ENCODE measurements at places on chromosomes 5 and 9.

DNA sequence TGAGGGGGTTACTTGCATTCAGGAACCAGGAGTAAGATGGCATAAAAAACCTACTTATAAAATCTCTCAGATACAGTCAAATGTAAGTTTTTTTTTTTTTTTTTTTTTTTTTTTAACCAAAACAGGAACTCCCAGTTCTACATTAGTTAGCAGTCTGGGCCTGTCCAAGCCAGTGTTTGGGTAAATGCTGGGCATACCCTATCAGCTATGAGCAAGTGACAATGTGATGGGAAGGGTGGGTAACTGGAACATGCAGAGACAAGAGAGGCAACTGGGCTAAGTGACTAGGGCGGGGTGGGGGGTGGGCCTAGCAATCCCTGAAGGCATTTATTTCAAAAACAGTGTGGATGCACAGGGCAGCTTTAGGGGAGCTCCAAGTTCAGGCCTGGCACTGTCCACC lies 2.3 kb downstream of the NMRK1 start:
- DNase-seq = no peak

DNA sequence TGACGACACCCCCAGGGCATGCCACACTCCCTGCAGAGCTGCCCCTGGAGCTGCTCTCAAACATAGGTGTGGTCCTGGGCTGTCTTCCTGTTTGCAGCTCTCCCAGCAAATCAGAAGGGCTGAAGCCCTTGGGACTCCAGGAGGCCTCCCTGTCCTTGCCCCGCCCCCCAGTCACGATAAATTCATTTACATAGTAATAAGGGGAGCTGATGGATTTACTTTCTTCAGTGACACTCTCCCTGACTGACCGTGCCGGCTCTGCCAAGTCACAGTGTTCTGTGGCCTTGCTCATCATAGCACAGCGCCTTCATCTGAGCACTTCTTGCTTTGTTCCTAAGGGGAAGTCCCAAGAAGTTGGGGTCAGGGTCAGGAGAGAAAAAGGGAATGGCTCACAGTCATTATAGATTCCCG lies 121.4 kb downstream of the ENC1 start:
- no peak for DNase-seq

DNA sequence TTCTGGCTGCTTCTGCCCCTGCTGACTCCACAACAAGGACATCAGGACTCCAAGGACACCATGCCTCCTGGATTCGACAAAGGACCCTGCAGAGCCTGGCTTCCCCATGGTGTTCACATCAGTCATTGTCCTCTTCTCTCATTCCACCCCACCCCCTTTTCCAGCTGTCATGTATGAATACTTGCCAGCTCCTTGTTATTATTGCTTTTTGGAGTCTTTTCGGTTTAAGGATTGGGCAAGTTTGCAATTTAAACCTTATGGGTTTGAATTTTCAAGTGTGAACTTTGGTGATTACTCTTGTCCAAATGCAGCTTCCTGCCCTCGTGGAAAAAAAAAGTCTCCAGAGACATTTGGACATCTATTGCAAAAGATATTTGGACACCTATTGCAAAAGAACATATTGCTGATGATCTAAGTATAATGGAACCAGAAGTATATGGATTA lies 14.2 kb upstream of the LVRN start:
- no peak for DNase-seq

- no peak for DNase-seq
Observed at GRCh38 chr9:89744730-89745129, 139.9 kb downstream of the GADD45G start.

DNA sequence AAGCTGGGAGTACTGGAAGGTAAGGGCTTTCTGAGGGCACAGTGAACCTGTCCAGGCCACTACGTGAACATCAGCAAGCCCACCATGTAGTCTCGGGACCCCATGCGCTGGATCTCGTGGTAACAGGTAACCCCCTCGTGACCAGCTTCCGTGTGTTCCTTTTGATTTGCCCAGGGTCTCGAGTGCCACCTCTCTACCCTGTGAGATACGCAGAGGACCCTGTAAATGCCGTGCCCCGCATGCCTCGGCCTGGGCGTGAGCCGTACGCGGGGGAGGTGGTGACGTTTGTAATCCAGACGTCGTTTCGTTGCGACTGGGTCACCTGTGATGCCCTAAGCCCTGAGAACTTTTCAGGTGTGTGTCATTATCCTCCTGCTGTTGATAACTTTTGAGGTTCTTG lies 45.5 kb downstream of the TENT4A start:
- no peak for DNase-seq

- DNase-seq = no peak
Observed at GRCh38 chr5:180212363-180213255, 3.6 kb upstream of the RASGEF1C start.

DNA sequence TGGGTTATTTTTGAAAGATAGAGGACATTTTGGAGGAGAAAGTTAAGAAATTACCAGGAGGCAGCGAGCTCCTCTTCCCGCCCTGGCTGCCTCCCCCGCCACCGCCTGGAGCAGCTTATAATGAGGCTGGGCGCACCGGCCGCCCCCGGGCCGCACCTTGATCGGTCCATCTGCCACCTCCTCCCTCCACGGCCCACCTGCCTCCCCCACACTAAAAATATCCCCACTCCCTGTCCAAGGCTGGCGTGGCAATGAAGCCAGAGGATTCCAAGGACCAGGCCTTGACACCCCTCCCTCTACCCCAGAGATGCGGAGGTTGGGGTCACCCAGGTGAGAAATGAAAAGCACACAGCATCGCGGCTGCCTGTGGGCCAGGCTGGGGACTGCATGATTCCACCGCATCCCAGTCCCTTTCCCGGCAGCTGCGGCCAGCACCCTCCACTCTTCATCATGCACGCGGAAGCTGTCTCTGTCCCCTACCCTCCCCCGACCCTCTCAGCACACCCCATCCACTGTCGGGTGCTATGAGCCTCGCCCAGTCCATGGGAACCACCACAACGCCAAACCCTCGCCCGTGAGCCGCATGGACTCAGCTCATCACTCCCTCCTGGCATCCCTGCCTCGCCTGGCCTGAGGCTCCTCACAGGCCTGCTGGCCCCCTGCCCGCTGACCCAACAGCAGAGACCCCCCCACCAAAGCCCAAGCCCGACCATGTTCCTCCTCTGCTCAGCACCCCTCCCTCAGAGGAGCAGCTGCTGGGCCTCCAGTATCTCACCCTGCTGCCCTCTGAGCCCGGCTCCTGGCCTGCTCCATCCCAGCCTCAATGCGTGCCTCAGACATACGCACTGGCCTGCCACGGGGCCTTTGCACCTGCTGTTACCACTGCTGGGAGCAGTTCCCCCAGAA lies 50.0 kb downstream of the SARDH start:
- DNase-seq = no peak

GRCh38 chr5:109146591-109146990 lies 263.2 kb downstream of the PJA2 start:
- DNase-seq = no peak

DNA sequence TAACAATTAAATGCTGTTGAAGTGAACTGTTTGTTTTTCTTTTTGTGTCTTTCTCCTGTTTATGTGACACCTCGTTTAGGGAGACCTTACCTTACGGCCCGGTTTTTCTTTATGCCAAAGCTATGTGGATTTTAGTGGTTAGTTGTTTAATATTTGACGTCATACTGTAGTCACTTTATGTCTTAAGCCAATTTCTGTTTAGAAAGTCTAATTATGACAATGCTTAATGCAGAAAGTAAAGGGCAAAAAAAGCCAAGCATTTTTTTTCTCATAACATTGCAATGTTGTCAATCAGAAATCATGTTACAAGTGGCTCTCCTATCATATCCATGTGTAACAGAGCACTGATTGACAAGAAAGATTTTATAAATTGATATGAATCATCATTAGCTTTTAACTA lies 442.5 kb upstream of the ARRDC3 start:
- no peak for DNase-seq

DNA sequence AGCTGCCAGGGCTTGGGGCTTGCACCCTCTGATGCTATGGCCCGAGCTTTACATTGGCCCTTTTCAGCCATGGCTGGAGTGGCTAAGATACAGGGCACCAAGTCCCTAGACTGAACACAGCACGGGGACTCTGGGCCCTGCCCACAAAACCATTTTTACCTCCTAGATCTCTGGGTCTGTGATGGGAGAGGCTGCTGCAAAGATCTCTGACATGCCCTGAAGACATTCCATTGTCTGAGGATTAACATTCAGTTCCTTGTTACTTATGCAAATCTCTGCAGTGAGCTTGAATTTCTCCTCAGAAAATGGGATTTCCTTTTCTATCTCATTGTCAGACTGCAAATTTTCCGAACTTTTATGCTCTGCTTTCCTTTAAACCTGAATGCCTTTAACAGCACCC lies 337.0 kb upstream of the SMC2 start:
- no peak for DNase-seq

DNA sequence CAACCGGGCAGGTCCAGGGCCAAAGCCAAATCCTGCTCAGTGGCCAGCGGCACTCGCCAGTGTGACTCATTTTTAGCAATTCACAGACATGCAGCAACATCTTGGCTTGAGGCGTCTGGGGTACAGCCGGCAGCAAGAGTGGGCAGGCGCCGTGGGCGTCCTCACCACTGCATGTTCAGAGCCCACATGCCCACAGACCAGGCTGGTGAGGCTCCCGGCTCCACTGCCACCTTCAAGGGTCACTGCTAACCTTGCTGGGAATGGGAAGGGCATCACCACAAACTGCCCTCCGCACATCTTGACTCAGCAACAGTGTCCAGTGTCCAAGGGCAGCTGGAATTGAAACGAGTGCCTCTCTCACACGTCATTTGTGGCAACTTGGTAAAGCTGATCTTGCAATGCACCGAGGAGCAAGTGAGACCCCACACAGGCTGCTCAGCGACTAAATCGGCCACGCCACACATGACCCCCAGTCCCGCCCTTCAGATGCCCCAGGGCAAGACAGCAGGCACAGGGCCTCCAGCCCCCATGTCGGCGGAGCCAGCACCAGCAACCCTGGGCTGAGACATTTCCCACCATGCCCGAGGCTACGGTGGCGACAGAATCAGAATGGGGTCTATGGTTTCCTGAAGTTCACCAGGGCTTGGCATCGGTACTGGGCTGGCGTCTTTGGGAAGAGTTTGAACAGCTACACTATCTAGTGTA lies 140.3 kb downstream of the ROR2 start:
- no peak for DNase-seq

- no peak for DNase-seq
Observed at GRCh38 chr5:90221951-90222350, 187.6 kb downstream of the CETN3 start.

Measured in activated CD4-positive, alpha-beta T cell treated with anti-CD3 and anti-CD28 coated beads, Interleukin-2, Interleukin-6, amounts not matched to agents 100 ng/mL and 50 ng/mL, durations not matched to agents 16 hours and 8 hours (primary cell).